ENCODE measurements at places on chromosomes 7 and 10. TPM values are rescaled to one million over a fixed set of nuclear protein-coding genes. Genes with fewer than 3 reads are reported as not detected.

Gene DOCK1
- 11.6 TPM for polyA plus RNA-seq

Gene ELMO1
- polyA plus RNA-seq: 21.0 TPM

Gene TUBAL3
- polyA plus RNA-seq: 0.05 TPM

Gene DENND2A
- polyA plus RNA-seq: 5.0 TPM

Gene CALML5
- polyA plus RNA-seq: not detected

Gene SLC18A3
- polyA plus RNA-seq: 0.28 TPM

Gene ZNF853
- polyA plus RNA-seq: 4.4 TPM

Gene GBX1
- not detected for polyA plus RNA-seq

Gene LIPN
- not detected for polyA plus RNA-seq

Gene FEZF1
- polyA plus RNA-seq: 15.7 TPM

Gene POLR2J
- polyA plus RNA-seq: 109 TPM

Gene TAS2R41
- not detected for polyA plus RNA-seq

Gene ASB10
- not detected for polyA plus RNA-seq

Gene ABCB1
- polyA plus RNA-seq: 0.51 TPM

Gene SAP25
- polyA plus RNA-seq: 8.2 TPM

Gene MYPN
- polyA plus RNA-seq: not detected

Gene TRPV5
- polyA plus RNA-seq: 0.05 TPM

Gene NPTX2
- 25.6 TPM for polyA plus RNA-seq

Gene BMS1
- 3.7 TPM for polyA plus RNA-seq

Gene IRF5
- 1.1 TPM for polyA plus RNA-seq

Gene PARP12
- 21.5 TPM for polyA plus RNA-seq

Gene PLCE1
- polyA plus RNA-seq: 0.06 TPM

Gene PPP1R9A
- polyA plus RNA-seq: 3.0 TPM

Gene NME8
- 0.44 TPM for polyA plus RNA-seq

Gene CDNF
- polyA plus RNA-seq: 0.27 TPM

Data from H1 (cell line).